Kidney glomerular epithelial cell (primary cell): ENCODE measurements at places on chromosomes 7 and 10.

GRCh38 chr10:132193907-132194552 is 7.3 kb downstream of the DPYSL4 start:
- no peak for DNase-seq

DNA sequence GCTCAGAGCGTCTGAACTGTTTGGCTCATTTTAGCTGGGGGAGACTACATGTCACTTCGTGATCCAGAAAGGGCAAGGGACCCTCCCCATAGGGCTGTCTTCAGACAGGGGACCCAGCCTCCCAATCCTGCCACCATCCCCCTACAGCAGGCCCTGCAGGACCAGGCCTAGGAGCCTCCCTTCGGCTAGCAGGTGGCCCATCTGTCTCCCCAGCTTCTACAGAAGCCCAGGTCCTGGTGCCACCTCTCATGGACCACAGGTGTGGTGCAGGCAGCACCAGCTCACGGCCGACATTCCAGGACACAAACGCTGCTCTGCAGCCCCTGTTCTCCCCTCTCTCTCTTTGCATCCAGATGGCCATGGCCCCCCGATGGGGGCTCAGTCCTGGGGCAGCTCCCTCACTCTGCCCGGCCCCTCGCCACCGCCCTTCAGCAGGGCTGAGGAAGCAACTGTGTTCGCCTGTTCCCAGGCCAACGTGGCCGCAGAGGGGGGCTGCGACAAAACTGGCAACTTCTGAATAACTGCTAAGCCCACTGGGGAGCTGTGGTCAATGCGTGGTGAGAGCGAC is 10.3 kb downstream of the TECPR1 start:
- no peak for DNase-seq

DNA sequence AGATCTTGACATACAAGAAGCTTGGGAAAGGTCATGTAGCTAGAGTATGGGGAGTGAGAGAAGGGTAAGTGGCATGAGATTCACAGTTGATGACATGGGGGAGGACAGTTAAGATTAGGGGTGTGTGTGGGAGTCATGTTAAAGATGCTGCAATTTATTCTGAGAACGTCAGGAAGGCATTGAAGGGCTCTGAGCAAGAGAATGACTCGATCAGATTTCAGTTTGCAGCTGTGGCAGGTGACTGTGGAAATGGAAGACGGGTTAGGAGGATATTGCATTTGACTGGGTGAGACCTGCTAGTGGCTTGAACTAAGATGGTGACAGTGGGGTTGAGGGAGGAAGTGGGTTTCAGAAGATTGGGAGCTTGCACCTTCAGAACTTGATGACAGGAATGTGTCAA is 5.6 kb downstream of the CDC123 start:
- DNase-seq, result no peak

GRCh38 chr10:89547853-89548513 is 12.6 kb upstream of the SLC16A12 start:
- no peak for DNase-seq
